Lung (tissue), 17 donors: ENCODE measurements at places on chromosomes 3 and 15. TPM values are rescaled to one million over a fixed set of nuclear protein-coding genes. Genes with fewer than 3 reads are reported as not detected.

- no peak for DNase-seq
These were observed 37.6 kb upstream of the RHCG start for GRCh38 chr15:89533861-89534544.

- DNase-seq = no peak
These were observed 109.4 kb upstream of the TNIK start for GRCh38 chr3:171569571-171570132.

GRCh38 chr3:189275852-189276251, 104.1 kb downstream of the TPRG1 start:
- DNase-seq = no peak

DNA sequence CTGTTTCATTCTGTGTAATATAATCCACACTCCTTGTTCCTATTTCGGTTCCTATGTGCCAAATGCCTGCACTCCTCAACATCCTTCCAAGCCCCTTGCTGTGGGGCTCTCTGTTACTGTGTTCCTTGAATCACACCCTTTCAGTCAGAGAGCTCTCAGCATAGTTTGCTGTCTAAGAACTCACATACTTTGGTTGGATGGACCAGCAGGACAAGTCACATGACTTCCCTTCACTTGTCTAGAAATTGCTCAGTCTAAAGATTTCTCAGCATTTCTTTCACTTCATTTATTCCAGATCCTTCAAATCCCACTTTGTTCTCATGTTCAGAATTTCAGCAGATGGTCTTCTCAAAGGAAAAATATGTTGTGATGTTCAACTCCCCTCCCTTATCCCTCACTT, 203.5 kb upstream of the PFN2 start:
- no peak for DNase-seq

CEMIP gene
- polyA plus RNA-seq = 32.0 TPM

DNA sequence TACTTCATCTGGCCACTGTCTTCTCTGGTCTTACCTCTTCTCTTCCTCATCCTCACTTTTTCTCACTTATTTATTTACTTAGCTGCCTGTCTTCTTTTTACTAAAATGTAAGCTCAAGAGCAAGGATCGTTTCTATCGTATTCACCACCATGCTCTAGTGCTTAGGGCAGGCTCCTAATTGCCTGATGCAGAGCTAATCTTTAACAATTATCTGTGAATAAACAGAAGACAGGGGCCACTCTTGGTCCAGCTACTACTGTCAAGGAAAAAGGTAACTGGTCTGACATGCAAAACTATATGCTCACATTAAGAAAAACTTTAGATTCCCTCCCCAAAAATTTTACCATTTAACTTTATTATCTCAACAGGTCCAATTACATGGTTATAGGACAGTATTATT, 17.5 kb downstream of the PIK3R4 start:
- DNase-seq = no peak

SCN5A gene
- 0.02 TPM for polyA plus RNA-seq

NR2E3 gene
- 0.06 TPM for polyA plus RNA-seq

MYL3 gene
- polyA plus RNA-seq = 2.4 TPM

GRCh38 chr15:29860872-29861271, 38.6 kb upstream of the TJP1 start:
- no peak for DNase-seq

GRCh38 chr3:43872901-43873300, 182.2 kb downstream of the ABHD5 start:
- DNase-seq = no peak

GRCh38 chr15:64747578-64747977, 27.8 kb downstream of the RBPMS2 start:
- no peak for DNase-seq

- no peak for DNase-seq
These were observed 749.2 kb downstream of the NAALADL2 start for GRCh38 chr3:175608356-175608755.
